Fibroblast of villous mesenchyme (primary cell): ENCODE measurements at places on chromosomes 2 and 18. TPM values are rescaled to one million over a fixed set of nuclear protein-coding genes. Genes with fewer than 3 reads are reported as not detected.

The MSH6 gene
- 42.2 and 46.2 TPM in 2 replicates for total RNA-seq

The GPR35 gene
- total RNA-seq, result 0.32 and 0.43 TPM in 2 replicates

The CLEC4F gene
- total RNA-seq, result not detected in 2 replicates

The ZNF396 gene
- total RNA-seq, result 0.64 and 1.3 TPM in 2 replicates

The LAMA1 gene
- total RNA-seq, result 14.5 and 20.7 TPM in 2 replicates

The TMBIM1 gene
- 123 and 136 TPM in 2 replicates for total RNA-seq

The SKA1 gene
- total RNA-seq, result 9.0 and 13.4 TPM in 2 replicates

The CYBRD1 gene
- 113 and 189 TPM in 2 replicates for total RNA-seq

The RAB17 gene
- 0.43 and 0.64 TPM in 2 replicates for total RNA-seq

The CNOT9 gene
- total RNA-seq, result 69.6 and 86.8 TPM in 2 replicates

The TEX44 gene
- not detected in 2 replicates for total RNA-seq

The EVX2 gene
- under 0.01 TPM in 1 of 2 replicates, not detected in the other for total RNA-seq

The UGT1A10 gene
- not detected in 2 replicates for total RNA-seq

The CKAP2L gene
- total RNA-seq, result 6.8 and 10.4 TPM in 2 replicates

The L3MBTL4 gene
- not detected in 2 replicates for total RNA-seq

The REG1B gene
- not detected in 2 replicates for total RNA-seq

The C2orf15 gene
- total RNA-seq, result not detected in 2 replicates

The FOXD4L1 gene
- total RNA-seq, result under 0.01 TPM in 1 of 2 replicates, not detected in the other

The ATP6V1C2 gene
- under 0.01 TPM in 2 replicates for total RNA-seq

The KIAA2012 gene
- under 0.01 TPM in 2 replicates for total RNA-seq

The FLACC1 gene
- 0.64 and 1.3 TPM in 2 replicates for total RNA-seq

The PMS1 gene
- 19.3 and 40.2 TPM in 2 replicates for total RNA-seq

The GALNT3 gene
- total RNA-seq, result 1.3 and 4.3 TPM in 2 replicates

The CCL20 gene
- total RNA-seq, result 0.43 TPM in 1 of 2 replicates, not detected in the other

The DPYSL5 gene
- total RNA-seq, result not detected in 2 replicates
